Muscle of arm (tissue), 14 donors: ENCODE measurements at places on chromosomes 11 and 22. TPM values are rescaled to one million over a fixed set of nuclear protein-coding genes. Genes with fewer than 3 reads are reported as not detected.

DNA sequence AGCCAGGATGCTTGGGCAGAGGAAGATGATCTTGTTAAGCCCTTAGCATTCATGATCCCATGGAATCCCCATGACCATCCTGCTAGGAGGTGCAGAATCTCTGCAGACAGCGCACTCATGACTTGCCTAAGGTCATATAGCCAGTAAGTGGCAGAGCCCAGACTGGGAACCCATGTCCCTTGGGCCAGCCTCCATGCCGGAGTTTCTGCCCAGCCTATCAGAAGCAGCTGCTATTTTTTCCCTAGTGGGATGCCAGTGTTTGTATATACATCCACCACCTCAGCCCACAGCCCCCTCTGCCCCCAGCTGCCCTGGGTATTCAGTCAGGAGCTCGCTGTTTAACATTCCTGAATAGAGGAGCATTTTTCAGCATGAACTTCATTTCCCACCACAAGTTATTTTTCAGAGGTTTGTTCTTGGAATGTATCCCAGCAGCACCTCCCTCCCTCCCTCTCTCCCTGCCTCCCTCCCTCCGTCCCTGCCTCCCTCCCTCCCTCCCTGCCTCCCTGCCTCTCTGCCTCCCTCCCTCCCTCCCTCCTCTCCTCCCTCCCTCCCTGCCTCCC, 34.4 kb upstream of the SUSD2 start:
- DNase-seq: peak; percentile 84

- no peak for DNase-seq
Observed at GRCh38 chr11:57323167-57323854, 1.4 kb downstream of the TNKS1BP1 start.

DNA sequence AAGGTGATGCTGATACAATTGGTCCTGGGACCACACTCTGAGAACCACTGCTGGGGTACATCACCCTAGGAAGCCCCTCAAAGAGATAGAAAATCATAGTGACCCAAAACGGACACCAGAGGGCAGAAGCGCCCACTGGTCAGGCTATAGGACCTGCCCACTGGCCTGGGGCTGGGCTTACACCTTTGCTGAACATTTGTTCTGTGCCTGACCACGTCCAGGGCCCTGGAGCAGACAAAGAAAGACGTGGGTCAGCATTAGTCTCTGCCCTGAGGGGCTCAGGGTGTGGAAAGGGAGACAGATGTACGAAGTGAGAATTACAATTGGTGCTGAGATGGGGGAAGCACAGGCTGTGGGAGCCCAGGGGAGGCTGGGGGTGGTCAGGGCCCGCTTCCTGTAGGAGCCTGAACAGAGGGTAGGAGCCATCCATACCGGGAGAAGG, 14.4 kb upstream of the SERPINH1 start:
- DNase-seq: peak; percentile 84

DNA sequence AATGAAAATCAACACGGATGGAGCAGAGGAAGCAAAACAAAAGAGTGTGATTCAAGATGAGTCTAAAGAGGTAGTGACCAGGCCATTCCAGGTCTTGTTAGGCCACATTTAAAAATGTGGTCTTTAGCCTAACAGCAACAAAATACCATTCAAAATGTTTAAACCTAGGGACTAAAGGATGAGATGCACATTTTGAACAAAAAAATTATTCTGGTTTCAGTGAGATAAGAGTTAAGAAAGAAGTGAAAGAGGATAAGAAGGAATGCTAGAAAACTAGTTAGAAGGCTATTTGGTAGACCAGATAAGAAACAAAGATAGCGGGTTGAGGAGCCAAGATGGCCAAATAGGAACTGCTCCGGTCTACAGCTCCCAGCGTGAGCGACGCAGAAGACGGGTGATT, 85.2 kb downstream of the CWF19L2 start:
- DNase-seq: no peak

GRCh38 chr11:61484541-61484940, 24.0 kb upstream of the LRRC10B start:
- DNase-seq: no peak

GRCh38 chr11:86571273-86571948, 101.0 kb downstream of the ME3 start:
- no peak for DNase-seq

DNA sequence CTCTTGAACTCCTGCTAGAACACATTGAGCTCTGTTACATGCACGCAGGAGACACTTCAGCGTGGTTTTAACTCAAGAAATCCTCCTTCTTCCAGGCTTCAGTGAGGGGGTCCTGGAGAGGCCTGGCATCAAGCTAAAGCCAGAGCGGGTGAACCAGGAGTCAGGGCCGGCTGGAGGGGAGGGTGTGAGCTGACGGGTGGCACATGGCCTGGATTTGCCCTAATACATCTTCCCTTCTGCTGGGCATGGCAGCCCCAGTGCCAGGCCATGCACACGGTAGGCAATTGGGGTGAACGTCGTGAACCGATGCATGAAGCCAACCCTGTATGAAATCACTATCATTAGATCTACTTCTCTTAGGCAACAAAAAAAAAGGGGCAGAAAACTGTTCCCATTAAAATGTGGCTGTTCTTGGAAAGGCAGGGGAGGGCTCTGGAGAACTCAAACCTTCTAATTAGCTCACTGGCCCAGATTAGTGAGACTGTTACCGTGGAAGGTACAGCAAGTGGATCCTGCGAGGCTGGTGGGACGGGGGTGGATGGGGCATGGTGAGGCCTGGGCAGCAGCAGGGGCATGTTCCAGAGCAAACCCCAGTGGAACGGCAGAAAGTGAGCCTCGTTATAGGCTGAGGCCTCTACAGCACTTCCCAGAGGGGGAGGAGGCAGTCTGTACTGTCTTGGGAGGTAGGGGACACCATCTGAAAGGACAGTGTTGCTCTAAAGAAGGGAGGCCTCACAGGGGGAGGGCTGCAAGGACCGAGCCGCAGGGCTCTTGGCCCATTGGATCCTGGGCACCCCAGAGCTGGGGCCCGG, 10.6 kb downstream of the IFT27 start:
- DNase-seq: no peak

DNA sequence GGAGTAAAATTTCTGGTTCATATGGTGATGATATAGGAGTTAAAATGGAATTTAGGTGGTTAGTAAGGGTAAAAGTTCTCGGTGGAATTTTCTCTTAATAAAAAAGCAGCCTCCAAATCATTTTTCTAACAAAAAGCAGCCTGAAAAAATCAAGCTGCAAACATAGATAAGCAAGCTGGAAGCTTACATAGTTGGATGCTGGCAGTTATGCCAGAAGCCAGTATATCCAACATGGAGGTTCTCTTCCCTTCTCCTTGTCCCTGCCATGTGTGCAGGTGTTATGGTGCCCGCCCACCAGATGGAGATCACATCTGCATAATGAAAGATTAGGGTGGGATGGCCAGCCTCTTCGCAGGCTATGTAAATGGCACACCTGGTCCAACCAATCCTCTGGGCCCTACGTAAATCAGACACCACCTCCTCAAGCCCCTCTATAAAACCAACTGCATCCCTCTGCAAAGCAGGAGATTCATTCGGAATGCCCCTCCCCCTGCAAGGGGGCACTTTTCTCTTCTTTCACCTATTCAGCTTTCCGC, 22.4 kb downstream of the PIWIL3 start:
- no peak for DNase-seq

DNA sequence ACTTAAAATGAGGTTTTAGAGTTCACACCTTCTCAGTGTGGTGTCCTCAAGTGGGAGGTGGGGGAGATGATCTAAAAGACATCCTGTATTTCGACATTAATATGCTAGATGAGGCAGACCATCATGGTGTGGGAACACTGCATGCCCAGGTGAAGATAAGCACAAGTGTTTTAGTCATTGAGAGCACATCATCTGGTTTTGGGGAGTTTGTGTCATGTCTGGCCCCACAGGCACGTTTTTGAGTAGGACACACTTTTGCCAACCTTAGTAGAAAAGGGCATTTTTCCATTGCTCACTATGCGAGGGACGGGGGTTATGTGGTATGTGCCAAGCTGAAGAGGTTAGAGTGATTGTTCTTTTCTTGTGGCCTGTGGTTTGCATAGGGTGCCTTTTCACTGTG, 189.3 kb downstream of the DBX1 start:
- DNase-seq: no peak

- no peak for DNase-seq
Observed at GRCh38 chr11:18723991-18724390, 2.0 kb downstream of the IGSF22 start.

- DNase-seq: no peak
Observed at GRCh38 chr11:61841636-61842527, 13.8 kb downstream of the FADS2 start.

- DNase-seq: peak; percentile 70
Observed at GRCh38 chr22:23178512-23179254, 1.6 kb upstream of the BCR start.

GRCh38 chr11:77125191-77125590, 2.9 kb upstream of the MYO7A start:
- no peak for DNase-seq

DNA sequence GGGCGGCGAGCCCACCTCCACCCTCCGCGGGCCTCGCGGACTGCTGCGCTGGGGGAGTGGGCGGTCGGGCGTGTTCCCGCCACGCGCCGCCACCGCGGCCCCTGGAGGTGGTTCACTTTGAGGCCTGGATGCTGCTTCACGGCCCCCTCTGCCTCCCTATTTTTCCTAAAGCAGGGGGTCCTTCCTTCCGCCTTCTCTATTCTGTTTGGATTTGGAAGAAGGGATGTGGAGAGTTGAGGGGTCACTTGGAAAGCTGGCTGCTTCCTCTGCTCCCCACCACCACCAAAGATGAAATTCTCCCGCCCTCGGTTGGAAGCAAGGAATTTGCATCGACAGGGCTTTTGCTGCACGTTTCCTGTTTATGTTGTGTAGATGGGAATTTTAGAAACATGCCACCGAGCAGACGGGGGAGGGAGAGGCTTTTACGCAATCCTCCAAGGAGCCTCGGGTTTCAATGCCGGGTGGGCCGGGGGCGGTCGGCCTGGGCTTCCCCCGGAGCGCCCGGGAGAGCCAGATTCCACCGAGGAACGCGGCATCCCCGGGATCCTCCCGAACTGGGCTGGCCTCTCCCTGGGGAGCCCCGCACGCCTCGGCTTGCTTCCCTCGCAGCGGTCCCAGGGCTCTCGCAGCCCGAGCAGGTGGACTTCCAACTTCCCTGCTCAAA, 403 bp upstream of the SBF2 start:
- DNase-seq: peak; percentile 59

DNA sequence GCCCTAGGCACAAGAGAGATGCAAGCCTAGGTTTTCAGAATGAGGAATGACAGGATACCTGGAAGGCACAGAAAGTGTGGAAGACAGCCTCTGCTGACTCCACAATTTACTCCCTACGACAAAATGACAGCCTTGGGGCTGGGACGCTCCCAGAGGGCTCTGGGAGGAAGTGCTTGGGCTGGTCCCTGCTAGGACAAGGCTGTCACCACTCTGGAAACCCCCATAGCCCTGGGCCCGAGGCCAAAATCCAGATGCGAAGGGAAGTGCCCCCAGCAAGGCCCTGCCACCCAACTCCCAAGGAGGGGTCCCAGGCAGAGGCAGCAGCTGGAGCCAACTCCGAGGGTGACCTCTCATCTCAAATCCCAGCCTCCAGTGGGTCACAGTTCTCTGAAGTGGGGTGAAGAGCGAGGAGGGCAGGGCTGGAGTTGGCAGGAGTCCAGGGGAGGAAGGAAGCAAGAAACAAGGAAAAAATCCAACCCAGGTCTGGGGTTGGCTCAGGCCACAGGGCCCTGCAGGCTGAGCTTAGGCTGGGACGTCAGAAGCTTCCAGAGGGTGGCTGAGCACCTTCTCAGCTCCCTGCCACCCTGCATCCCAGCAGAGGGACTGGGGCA, 6.3 kb upstream of the CDC42EP2 start:
- DNase-seq: no peak

DNA sequence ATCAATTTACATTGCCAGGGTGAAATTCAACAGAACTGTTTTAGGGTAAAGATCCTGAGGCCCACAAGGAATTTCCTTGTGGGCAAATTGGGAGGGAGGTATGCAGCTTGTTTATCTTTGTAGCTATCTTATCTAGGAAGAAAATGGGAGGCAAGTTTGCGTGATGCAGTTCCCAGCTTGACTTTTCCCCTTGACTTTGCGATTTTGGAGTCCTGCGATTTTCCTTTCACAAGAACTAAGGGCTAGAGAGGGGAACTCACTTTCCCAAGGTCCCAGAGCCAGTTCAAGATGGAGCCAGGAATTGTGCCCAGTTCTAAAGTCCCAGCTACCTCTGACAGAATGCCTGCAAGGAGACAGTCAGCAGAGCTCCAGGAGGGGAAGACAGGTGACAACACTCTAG, 30.7 kb downstream of the RIBC2 start:
- DNase-seq: no peak

GRCh38 chr11:94132152-94132558, 3.5 kb downstream of the PANX1 start:
- no peak for DNase-seq

- no peak for DNase-seq
Observed at GRCh38 chr11:119618208-119618909, 110.6 kb downstream of the NECTIN1 start.

Gene FJX1
- polyA plus RNA-seq: 4.1 TPM

Gene APOL3
- polyA plus RNA-seq: 9.6 TPM

Gene SYCE3
- polyA plus RNA-seq: not detected

Gene RIMBP3B
- not detected for polyA plus RNA-seq

Gene CASP4
- 30.1 TPM for polyA plus RNA-seq

Gene OVOL1
- polyA plus RNA-seq: 0.14 TPM

Gene ISX
- not detected for polyA plus RNA-seq

Gene HYOU1
- polyA plus RNA-seq: 48.6 TPM

Gene CYTH4
- polyA plus RNA-seq: 11.9 TPM

Gene DCDC1
- polyA plus RNA-seq: 0.13 TPM

Gene CREB3L1
- polyA plus RNA-seq: 40.0 TPM

Gene FAM181B
- 0.11 TPM for polyA plus RNA-seq
